ENCODE measurements at places on chromosomes 13 and 19. TPM values are rescaled to one million over a fixed set of nuclear protein-coding genes. Genes with fewer than 3 reads are reported as not detected.

DNA sequence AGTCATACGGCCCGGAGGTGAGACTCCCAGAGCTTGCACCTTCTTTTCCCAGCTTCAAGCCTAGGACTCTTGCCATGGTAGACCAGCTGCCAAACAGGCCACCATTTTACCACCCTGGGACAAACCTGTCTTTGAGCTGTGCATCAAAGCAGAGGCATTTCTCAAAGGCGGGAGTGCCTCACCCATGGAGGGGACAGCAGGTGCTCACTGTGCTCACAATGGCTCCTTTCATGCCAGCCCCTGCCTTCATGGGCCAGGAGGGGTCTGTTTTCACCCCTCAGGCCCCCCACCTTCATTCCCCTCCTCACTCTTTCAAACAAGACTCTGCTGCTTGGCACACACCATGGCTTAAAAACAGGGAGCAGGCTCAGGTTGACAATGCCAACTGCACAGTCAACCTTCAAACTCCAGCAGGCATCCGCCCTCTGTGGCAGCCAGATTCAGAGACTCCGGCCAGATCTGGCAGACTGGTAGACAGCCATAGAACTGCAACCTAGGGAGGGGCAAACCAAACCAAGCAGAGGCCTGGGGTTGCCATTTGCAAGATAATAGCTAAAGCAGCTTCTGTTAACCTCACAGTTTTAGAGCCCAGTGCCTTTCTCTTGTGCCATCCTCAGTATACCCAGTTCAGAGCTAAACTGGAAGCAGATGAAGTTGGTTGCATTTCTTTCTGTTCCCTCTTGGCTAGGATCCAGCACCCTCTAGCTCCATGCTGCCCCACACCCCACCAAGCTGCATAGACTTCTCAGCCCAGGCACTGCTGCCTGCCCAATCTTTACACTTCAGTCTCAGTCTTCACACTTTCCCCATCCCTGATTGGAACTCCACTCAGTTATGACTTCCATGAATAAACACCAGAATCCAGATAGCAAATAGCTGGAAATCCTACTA lies 93.9 kb upstream of the SPATA13 start:
- no peak for DNase-seq

DNA sequence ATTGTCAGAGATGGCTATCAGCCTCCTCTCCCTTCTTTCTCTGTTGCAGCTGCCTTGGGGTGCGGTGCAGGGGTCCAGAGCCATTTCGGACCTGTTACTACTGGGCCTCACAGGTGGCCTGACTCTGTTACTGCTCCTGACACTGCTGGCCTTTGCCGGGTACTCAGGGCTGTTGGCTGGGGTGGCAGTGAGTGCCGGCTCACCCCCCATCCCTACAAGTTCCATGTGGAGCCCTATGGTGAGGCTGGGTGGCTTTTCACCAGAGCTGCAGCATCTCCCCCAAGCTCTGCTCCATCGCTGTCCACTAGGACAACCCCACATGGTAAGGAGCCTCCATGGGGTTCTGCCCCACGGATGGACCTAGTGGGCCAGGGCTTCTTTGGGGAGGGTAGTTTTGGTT lies 13.7 kb upstream of the ZNF492 start:
- no peak for DNase-seq

GRCh38 chr13:46801858-46802257 lies 4.9 kb upstream of the ESD start:
- no peak for DNase-seq

RYR1 gene
- 1.4 TPM for total RNA-seq

GRCh38 chr19:6322284-6322683 lies 11.1 kb downstream of the ACER1 start:
- no peak for DNase-seq

- peak; percentile 70 for DNase-seq
Measured at GRCh38 chr19:13847407-13848339, 29.3 kb upstream of the NANOS3 start.

KLK4 gene
- total RNA-seq, result not detected

DNA sequence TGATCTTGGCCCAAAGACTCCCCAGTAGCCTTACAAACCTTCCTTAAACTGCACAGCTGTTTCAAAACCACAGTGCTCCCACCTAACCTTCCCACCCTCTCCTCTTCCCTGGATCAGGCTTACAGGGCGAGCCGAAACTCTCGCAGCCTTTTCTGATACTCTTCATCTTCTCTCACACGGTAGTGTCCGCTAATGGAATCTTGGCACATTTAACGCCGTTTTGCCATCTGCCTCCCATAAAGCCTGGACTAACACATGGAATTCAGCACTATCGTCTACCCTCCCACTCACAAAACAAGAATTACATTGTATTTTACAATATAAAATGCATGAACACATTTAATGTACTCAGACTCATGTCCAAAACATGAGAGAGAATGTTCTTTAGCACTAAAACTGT lies 135.9 kb downstream of the RAP2A start:
- DNase-seq, result no peak

DNA sequence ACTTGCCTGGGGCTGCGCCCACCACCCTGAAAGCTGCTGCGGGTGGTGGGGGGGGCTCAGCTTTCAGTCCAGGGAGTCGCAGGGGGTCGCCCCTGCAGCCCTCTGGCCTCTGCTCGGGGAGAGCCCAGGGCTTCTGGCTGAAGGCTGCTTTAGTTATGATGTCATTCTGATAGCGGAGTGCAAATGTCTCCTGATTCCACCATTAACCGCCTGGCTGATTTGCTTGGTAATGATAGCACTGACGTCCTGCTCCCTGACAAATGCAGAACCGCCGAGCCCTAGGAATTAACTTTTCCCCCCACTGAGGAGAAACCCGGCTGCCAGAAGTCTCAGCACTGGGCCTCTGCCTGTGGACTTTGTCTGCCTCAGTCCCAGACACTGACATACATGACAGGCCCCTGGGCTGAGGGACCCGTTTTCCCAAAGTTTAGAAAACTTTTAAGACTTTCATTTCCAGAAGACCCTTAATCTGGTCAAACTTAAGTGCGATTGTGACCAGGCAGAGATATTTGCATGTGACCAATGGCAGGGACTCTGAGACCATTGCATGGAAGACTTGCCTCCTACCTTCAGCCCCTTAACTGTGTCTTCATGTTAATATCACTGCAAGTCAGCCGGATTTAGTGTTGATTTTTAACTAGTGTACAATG lies 142.5 kb upstream of the ZNF536 start:
- no peak for DNase-seq

Data from OCI-LY7 (cell line).